ENCODE measurements at places on chromosomes 3 and 15. TPM values are rescaled to one million over a fixed set of nuclear protein-coding genes. Genes with fewer than 3 reads are reported as not detected.

DNA sequence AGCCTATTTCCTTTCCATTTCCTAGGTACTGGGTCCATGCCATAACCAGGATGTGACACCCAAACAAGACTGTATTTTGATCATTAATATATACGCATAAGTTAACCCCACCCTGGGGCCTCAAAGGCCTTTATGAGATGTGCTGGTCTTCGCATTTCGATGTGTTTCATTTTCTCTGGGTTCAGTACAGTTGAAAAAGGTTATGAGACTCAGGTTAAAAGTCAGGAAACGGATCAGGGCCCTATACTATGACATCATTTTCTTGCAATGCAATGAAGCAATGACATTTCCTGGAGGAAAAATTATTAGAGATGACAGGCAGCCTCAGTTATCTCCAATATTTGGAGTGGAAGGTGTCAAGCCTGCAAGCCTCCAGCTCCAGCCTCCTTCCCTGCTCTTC, 31.7 kb downstream of the TMEM212 start:
- DNase-seq = no peak
- H3K4me3 ChIP-seq = no peak overlapping the region
- no peaks in the 10 kb centered on the region for H3K27me3 ChIP-seq
- peak overlapping the region; percentile 11 for H3K27ac ChIP-seq

- DNase-seq = no peak
- no peaks in the 10 kb centered on the region for H3K36me3 ChIP-seq
- no peak overlapping the region for H3K27ac ChIP-seq
- H3K27me3 ChIP-seq = no peaks in the 10 kb centered on the region
Observed at GRCh38 chr3:13353936-13354542, 66.1 kb downstream of the NUP210 start.

DNA sequence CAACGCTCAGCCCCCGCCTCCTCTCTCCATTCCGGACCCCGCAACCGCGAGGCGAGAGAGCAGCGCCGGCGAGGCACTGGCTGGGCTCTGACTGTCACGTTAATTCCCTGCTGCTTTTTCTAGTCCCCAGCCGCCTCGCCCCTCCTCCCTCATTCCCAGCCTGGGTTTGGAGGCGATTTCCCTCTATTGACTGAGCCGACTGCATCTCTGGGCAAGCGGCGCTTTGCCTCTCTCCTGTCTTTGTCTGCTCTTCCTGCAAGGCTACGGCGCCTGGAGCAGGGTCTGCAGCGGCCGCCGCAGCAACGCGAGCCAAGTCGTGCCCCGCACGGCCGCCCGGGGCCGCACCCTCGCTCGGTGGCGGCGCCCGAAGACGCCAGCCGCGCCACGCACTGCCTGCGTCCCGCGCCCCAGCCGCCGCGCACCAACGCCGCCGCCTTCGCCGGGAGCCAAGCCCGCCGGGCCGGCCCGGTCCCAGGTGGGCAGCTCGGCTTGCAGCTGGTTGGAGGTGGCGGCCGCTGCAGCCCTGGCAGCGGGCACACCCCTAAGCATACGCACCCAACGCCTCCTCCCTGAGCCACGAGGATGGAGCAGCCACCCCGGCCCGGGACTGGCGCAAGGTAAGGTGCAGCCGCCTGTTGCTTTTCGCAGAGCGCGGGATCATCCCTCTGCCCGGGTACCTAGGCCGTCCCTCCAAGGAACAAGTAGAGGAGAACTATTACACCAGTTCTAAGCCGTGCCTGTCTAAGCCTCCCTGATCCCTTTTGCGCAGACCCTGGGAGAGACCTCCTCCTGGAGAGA, at the start of gene LRRC3B:
TSS of gene LRRC3B (plus strand) at position 152 of the 798 bp plus-strand sequence. CDS start 86,901 bp downstream, outside the sequence.
- no peaks in the 10 kb centered on the region for H3K4me1 ChIP-seq
- DNase-seq = no peak
- H3K27me3 ChIP-seq = no peaks in the 10 kb centered on the region

- no peaks in the 10 kb centered on the region for H3K4me1 ChIP-seq
- no peak overlapping the region for H3K27ac ChIP-seq
- H3K36me3 ChIP-seq = no peaks in the 10 kb centered on the region
Observed at GRCh38 chr3:59084583-59084982, 34.8 kb upstream of the CFAP20DC start.

DNA sequence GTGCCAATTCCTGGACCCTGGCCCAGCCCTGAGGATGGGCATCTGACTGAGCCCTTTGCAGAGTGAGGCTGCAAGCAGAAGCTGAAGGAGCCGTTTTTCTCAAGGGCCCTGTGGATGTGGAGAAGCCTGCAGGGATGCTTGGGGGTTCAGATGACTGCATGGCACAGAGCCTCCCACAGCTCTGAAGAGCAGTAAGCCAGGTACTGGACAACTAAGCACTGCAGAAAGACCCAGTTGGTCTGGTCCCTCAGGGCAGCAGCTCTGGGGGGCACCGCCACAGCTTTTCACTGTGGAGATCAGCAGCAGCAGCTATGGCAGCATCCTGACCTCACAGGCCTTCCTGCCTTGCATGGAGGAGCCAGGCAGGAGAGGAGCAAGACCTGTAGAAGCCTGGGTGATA, 67.6 kb downstream of the CRYGS start:
- H3K27me3 ChIP-seq = no peaks in the 10 kb centered on the region
- H3K4me1 ChIP-seq = peaks cover 5% of the 10 kb centered on the region
- DNase-seq = no peak
- no peak overlapping the region for H3K27ac ChIP-seq

DNA sequence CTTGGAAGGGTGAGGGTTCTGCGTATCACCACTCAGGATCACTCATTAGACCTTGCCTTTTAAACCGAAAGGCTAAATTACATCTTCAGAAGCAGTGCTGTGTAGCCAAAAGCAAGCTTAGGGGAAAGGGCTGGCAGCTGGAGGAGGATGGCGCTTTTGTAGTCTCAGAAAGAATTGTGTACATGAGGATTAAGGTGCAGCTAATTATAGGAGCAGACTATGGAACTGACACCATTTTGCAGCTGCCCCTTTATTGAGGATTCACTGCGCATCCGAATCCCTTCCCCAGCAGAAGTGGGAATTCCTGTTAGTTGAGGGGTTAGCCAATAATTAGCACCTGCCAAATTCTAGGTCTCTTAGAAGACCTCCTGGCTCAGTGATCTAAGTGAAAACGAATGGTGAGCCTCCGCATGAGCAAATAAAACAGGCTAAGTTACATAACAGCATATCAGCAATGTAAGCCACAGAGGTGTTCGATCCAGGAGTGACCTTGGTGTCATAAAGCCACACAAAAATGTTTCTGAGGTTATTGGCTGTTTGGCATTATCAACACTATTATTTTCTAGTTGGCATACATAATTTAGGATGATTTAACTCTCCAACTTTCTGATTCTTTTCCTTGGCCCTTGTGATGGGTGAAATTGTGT, 42.6 kb upstream of the SEMA6D start:
- H3K4me3 ChIP-seq = no peak overlapping the region
- DNase-seq = no peak
- H3K4me1 ChIP-seq = no peaks in the 10 kb centered on the region
- no peak overlapping the region for H3K27ac ChIP-seq
- no peaks in the 10 kb centered on the region for H3K27me3 ChIP-seq

DNA sequence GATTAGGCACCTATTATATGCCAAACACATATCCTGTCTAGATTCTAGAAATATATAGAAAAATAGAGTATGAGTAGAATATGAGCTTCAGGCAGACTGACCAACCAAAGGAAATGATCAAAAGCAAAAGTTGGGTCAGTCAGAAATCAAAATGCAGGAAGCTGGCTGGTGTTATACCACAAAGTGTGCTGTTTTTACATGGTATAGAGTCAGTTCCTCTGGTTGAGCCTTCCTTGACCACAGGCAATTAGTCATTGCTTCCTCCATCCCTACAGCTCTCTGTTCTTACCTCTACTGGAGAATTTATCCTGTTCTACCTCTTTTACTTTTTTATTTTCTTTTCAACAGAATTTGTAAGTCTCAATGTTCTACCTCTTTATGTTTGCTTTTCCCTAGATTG, 149.8 kb downstream of the TMCO5A start:
- no peak overlapping the region for H3K4me3 ChIP-seq
- H3K27me3 ChIP-seq = no peaks in the 10 kb centered on the region
- no peaks in the 10 kb centered on the region for H3K4me1 ChIP-seq
- DNase-seq = no peak

DNA sequence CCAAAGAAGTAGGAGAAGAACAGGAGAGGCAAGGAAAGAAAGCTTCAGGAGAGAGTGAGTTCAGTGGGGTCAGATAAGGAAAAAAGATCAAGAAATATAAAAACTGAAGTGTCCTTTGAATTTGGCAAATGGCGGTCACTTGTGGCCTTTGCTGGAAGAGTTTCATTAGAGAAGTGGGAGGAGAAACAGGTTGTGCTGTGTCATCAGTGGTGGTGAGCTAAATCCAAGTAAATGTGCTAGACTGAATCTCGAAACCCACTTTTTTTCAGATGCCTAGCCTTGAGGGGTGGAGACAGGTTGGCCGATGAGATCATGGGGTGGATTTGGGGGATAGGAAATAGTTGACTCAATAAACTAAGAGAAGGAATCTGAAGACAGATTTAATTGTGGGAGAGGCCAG, 43.7 kb downstream of the CHRD start:
- no peak overlapping the region for H3K27ac ChIP-seq
- H3K4me1 ChIP-seq = no peaks in the 10 kb centered on the region
- H3K4me3 ChIP-seq = no peak overlapping the region
- DNase-seq = peak; percentile 11
- no peaks in the 10 kb centered on the region for H3K27me3 ChIP-seq

- DNase-seq = no peak
- no peak overlapping the region for H3K27ac ChIP-seq
- H3K36me3 ChIP-seq = no peaks in the 10 kb centered on the region
Observed at GRCh38 chr3:124784686-124785382, 54.6 kb downstream of the UMPS start.

- no peaks in the 10 kb centered on the region for H3K36me3 ChIP-seq
- DNase-seq = no peak
- no peak overlapping the region for H3K27ac ChIP-seq
- H3K4me3 ChIP-seq = no peak overlapping the region
- no peaks in the 10 kb centered on the region for H3K4me1 ChIP-seq
- no peaks in the 10 kb centered on the region for H3K27me3 ChIP-seq
Observed at GRCh38 chr15:42845581-42845980, 75.0 kb downstream of the TTBK2 start.

- H3K27ac ChIP-seq = no peak overlapping the region
- no peak for DNase-seq
- no peaks in the 10 kb centered on the region for H3K36me3 ChIP-seq
Observed at GRCh38 chr15:45319472-45320214, 58.7 kb downstream of the GATM start.

DNA sequence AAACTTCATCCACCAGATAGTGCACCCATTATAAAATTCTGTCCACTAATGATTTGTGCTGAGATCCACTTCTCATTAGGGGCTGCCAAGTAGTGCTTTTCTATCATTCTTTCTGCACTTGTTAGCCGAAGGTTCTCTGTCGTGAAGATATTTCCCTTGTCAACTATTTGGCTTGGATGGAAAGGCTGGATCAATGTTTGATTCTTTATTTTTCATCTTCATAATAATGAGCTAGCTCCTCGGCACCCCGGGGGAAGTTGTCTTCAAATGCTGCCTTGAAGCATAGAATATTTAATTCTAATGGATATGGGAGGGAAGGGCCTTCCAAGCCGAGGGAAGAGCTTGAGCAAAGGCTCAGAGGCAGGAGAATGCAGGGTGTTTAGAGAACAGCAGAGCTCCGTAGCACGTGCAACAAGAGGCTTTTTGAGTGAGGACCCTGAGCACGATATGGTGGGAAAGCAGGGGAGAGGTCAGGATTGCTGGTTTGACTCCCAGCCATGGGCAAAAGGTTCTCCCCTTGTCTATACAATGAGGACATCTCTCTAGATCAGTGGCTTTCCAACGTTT, 16.3 kb upstream of the MUC20 start:
- no peak for DNase-seq
- no peaks in the 10 kb centered on the region for H3K27me3 ChIP-seq
- H3K36me3 ChIP-seq = no peaks in the 10 kb centered on the region
- no peak overlapping the region for H3K4me3 ChIP-seq
- no peaks in the 10 kb centered on the region for H3K4me1 ChIP-seq
- no peak overlapping the region for H3K27ac ChIP-seq

DNA sequence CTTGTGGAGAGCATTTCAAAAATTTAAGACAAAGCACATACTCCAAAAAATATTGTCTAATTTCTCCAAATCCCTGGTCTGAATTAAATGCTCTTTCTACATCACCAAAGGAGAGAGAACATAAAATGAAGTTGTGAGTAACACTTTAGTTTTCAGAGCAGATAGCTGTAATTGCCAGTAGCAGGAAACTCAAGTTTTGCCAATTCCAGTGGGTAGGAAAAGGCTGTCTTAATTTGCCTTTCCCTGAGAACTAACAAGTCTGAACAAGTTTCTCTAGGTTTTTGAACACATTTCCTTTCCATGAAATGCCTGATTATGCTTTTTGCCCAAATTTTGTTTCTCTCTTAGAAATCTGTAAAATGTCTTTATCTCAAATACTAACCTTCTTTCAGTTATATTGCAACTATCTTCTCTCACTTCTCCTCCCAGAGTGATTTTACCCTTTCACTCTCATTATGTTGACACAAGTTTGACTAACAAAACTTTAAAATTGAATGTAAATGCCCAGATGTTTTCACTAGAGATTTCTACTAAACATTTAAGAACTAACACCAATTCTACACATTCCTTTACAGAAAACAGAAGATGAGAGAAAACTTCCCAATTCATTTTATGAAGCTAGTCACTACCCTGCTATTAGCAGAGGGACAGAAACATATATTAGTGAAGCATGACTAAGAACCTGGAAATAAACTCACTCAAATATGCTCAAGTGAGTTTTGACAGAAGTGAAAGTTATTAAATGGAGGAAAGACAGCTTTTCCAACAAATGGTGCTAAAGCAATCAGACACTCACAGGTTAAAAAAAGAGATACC, 38.4 kb downstream of the RFX7 start:
- H3K36me3 ChIP-seq = no peaks in the 10 kb centered on the region
- no peak overlapping the region for H3K4me3 ChIP-seq
- no peaks in the 10 kb centered on the region for H3K27me3 ChIP-seq
- no peak overlapping the region for H3K27ac ChIP-seq
- H3K4me1 ChIP-seq = no peaks in the 10 kb centered on the region

PTPN9 gene
- 8.4 TPM for total RNA-seq

TTC14 gene
- total RNA-seq = 12.5 TPM

NMNAT3 gene
- 1.3 TPM for total RNA-seq

CPB1 gene
- total RNA-seq = not detected

ACAN gene
- total RNA-seq = 0.07 TPM

HYAL1 gene
- 129 TPM for total RNA-seq

HRG gene
- 398 TPM for total RNA-seq

CAMKV gene
- total RNA-seq = not detected

GRK7 gene
- not detected for total RNA-seq

GABRA5 gene
- not detected for total RNA-seq
